ENCODE measurements at places on chromosomes 7 and 10.

GRCh38 chr7:134059921-134060320 lies 67.2 kb upstream of the LRGUK start:
- DNase-seq = no peak

GRCh38 chr10:126104767-126105166 lies 208.4 kb downstream of the FANK1 start:
- no peak for DNase-seq

DNA sequence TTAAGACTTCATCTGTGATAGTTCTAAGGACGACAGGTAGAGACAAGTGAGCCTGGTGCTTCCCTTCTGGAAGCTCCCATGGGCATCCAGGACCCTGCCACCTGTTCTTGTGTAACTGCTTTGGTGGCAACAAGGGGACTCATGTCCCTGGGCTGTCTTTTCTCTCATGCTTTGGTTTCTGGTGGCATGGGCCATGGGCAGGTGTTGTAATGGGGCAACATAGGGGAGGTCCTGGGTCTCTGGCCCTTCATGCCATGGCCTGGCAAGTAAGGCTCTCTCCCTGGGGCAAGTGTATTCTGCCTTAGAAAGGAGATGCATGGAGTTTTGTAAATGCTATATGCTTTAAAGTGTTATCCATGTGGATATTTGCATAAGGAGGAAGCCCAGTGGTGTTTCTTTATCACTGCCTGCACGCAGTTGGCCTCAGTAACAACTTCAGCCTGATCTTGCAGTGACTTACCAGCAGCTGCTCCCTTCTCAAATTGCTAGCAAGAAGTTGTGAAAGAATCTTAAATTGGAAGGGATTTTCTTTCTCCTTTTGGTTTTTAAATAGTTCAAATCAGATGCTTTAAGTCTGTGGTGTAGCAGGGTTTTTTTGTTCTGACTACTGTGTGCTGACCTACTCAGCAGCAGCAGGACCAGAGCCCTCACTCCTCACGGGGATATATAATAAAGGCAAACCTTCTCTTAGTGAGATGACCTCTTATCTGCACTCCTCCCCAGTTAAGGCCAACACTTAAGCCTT lies 39.9 kb downstream of the OGDH start:
- DNase-seq = no peak

DNA sequence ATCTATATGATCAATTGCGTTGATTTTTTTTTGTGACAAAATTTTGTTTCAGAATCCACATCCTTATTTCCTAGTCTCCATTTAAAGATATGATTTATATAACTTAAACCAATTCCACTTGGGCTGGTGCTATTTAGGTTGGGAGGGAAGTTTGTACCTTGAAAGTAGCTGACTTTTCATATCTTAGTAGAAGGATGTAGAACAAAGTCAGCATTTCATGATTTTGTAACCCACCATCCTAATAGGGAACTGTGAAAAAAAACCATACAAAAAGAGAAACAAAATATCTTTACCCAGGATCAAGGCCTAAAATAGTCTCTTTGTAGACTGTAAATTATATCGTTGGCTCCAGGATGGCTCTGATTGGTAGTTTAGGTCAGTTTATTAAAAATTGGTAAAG lies 8.3 kb downstream of the HECTD2 start:
- no peak for DNase-seq

DNA sequence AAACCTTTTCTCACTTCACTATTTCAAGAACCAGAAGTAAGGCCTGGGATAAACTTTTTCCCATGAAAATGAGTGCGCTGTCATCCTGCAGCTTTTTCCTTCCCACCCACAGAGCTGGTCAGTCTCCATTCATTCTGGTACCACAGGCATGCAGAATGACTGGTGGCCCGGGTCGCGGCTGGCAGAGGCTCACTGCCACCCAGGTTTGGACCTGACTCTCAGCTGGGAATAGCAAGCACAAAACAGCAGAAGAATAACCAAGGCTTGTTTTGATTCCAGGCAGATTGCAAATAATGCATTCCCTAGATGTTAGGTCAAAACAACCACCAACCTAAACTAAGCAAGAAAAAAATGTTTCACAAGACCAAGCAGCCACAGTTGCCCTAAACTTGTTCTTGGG lies 190.5 kb upstream of the NRP1 start:
- DNase-seq = no peak

DNA sequence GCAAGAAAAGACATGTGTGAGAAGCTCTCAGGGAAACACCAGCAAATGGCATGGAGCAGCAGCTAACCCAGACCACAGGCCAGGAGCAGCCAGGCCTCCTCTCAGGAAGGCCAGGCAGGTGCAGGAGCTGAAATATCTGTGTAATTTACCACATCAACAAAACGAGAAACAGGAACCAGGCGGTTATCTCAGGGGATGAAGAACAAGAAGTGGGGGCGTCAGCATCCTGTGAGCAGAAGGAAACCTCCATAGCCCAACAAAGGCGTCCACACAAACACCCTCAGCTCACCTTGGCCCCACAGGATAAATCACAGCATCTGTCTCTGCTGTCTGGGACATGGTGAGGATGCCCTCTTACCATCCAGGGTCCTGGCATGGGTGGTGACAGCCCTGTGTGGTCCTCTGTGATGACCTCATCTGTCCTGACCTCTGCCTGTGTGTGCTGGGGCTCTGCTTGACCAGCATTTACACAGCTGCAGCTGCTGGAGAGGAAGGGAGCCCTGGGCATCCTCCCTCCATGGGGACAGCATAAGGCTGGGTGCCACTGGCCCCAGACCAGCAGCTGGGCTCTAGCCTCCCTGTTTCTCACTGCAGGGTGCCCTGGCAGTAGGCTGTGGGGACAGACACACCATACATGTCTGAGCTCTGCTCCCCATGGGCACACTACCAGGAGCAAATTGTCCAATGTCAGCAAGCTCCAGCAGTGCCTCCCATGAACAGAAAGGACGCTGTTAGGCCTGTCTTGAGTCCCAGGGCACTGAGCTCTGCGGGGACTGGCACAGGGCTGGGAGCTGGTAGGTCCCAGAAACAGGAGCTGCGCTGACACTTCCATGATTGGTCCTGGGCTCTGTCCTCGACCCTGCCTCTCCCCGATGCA lies 34.6 kb downstream of the ANXA8 start:
- no peak for DNase-seq

GRCh38 chr10:118966076-118966849 lies 63.3 kb upstream of the NANOS1 start:
- no peak for DNase-seq

DNA sequence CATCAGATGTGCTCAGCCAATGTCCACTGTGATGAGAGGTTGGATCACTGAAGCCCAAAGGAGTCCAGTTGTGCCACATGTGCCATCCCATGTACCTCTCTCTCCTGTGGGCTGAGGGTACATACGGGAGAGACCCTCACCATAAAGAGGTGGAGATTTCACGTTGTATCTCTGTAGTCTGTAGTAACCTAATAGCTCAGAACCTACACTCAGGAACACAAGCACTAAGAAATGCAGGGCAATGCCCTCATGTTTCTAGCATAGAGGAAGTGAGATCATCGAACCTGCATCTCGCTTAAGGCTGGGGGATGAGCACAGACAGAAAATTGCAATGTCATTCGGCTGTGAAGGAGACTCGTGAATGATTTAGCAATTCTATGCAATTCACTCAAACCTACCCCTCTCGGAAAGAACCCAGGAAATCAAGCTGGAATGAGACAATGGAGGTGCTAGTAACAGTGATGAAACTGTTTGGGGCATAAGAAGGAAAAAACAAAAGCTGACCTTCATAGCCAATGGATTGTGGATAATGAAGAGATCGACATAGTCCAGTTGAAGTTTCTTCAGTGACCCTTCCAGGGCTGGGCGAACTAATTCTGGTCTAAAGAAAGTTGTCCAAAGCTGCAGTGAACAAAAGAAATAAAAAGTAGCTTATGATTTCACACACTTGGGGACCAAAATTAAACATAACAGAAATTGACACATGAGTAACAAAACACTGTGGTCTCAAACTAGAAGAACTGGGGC lies 80.3 kb upstream of the UCN3 start:
- DNase-seq = no peak

DNA sequence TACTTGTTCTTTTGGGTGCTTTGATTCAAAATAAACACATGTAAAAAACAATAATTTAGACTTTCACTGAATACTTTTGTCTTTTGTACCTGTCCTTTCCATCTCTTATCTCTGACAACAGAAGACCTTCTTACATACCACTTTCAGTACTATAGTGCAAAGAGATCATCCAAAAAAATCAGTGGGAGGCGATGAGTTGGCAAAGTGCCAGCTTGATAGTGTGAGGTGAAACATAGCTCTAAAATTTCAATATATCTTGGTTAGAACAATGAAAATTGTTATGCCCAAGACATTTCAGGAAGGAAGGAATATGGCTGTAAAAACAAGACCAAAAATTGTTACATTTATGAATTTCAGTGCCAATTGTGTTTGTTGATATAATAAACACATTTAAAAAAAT lies 390.2 kb upstream of the COBL start:
- no peak for DNase-seq

- no peak for DNase-seq
Measured at GRCh38 chr10:1652151-1652550, 85.2 kb downstream of the ADARB2 start.

DNA sequence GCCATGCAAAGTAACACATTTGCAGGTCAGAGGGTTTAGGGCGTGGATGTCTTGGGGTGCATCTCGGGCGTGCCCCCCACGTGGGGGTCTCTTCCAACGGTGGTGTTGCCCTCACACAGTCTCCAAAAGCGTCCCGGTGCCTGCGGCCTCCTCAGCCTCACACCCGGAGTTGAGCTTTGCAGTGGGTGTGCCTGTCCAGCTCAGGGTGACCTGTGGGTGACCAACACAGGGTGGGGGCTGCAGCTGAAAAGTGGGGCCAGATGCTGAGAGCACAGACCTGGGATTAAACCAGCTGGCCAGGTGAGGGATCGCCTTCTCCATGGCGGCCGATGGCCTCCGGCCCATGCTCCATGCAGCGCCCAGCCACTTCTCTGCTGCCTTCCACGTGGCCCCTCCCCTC lies 63.1 kb downstream of the PWWP2B start:
- DNase-seq = no peak

Data from D721Med (cell line).